Cardiac ventricle fibroblast (primary cell): ENCODE measurements at places on chromosomes 2 and 18. TPM values are rescaled to one million over a fixed set of nuclear protein-coding genes. Genes with fewer than 3 reads are reported as not detected.

Gene CCDC141
- not detected in 2 replicates for total RNA-seq

Gene CDH7
- total RNA-seq = not detected in 2 replicates

Gene NDUFB3
- 46.2 and 60.9 TPM in 2 replicates for total RNA-seq

Gene CNGA3
- not detected in 2 replicates for total RNA-seq

Gene DLGAP1
- total RNA-seq = not detected in 2 replicates

Gene CXCR1
- total RNA-seq = not detected in 2 replicates

Gene SERPINB13
- not detected in 2 replicates for total RNA-seq

Gene TFCP2L1
- not detected in 2 replicates for total RNA-seq

Gene POTEJ
- total RNA-seq = not detected in 2 replicates

Gene HOXD10
- total RNA-seq = not detected in 2 replicates

Gene RIT2
- total RNA-seq = not detected in 2 replicates

Gene CKAP2L
- 0.81 and 1.9 TPM in 2 replicates for total RNA-seq

Gene RELCH
- 14.3 and 16.4 TPM in 2 replicates for total RNA-seq

Gene CFC1
- not detected in 2 replicates for total RNA-seq

Gene CD302
- 55.3 and 56.9 TPM in 2 replicates for total RNA-seq

Gene DRC1
- 0.59 TPM in 1 of 2 replicates, not detected in the other for total RNA-seq

Gene MEP1B
- not detected in 2 replicates for total RNA-seq

Gene DNMT3A
- 6.0 and 7.5 TPM in 2 replicates for total RNA-seq

Gene PTRHD1
- total RNA-seq = 26.8 and 48.0 TPM in 2 replicates

Gene TLX2
- not detected in 2 replicates for total RNA-seq

Gene CCDC138
- total RNA-seq = 1.9 and 2.6 TPM in 2 replicates

Gene FAM124B
- total RNA-seq = 0.39 and 0.56 TPM in 2 replicates
